ENCODE measurements at places on chromosomes 6 and 20.

DNA sequence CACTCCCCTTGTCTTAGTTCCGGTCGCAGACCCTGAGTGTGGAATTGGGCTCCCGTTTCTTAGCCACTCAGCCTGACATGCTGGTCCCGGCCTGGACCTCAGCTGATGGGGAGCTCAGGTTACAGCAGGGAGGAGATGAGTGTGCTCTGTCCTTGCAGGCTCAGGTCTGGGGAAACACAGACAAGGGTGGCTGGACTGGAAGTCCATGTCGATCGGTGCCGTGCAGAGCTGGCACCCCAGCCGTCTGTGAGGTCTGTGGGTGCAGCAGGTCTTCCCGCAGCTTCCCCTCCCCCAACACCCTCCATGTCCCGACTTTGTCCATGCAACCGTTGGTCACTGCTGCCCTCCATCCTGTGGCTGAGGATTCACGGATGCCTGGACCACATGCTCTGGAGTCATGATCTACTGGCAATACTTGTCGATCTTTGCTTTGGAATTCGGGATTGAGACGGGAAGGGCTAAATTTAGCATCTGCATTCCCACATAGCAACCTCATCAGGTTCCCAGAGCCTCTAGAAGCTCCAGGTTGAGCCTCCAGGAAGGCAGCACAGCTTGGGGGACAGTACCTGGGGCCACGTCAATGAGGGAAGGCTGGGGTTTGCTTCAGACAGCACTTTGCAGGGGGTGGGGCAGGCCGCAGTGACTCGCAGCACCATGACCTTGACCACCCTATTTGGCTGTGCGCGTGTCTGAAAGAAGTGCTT is 118.8 kb downstream of the PSMB1 start:
- no peak for DNase-seq

DNA sequence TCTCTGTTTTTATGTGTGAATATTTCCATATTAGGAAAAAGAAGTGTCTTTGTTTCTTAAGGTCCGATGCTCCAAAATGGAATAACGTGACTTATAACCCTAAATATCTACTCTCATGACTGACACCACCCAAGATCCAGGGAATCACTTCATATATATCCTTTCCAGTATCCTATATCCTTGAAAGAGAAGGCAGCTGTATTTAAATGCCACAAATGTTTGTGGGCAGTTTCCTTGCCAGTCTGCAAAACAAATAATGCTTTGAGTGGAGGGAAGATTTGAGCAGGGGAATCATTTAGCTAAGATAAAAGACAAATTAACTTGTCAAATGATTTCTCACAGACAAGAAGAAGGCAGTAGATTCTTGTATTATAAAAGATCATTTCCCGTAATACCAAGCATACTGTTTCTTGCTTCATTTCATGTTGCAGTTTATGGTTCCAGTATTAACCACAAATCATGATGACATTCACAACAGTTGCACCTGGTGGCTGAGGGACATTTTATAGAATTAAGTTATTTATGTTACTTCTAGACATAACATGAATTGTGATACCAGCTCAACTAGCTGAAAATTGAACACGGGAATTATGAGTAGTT is 30.0 kb upstream of the FABP7 start:
- DNase-seq: no peak

- no peak for DNase-seq
These were observed 17.9 kb upstream of the TCFL5 start for GRCh38 chr20:62879275-62880146.

GRCh38 chr6:129638055-129638684 is 71.8 kb downstream of the ARHGAP18 start:
- DNase-seq: no peak

DNA sequence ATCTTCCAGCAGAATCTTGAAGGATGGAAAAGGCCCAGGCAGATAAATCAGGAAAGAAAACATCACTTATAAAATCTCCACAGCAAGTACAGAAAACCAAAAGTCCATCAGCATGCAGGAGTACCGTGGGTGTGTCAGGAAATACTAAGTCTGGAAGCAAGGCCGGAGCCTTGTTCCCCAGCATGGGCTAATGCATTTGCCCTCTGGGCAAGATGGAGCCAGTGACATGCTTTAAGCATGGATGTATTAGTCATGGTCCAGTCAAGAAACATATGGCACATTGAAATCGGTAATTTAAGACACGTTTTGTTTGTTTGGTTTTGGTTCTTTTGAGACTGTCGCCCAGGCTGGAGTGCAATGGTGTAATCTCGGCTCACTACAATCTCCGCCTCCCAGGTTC is 506.0 kb upstream of the JARID2 start:
- no peak for DNase-seq

GRCh38 chr6:132892929-132893771 is 78.8 kb downstream of the RPS12 start:
- DNase-seq: no peak

- DNase-seq: no peak
These were observed 7.5 kb downstream of the CEP57L1 start for GRCh38 chr6:109102762-109103161.
